Activated naive CD8-positive, alpha-beta T cell treated with anti-CD3 and anti-CD28 coated beads, Interleukin-2, amount 10 ng/mL, durations not matched to agents 7 days and 5 days (primary cell): ENCODE measurements at places on chromosomes 6 and 20.

- no peak overlapping the region for H3K4me3 ChIP-seq
- peak; percentile 8 for DNase-seq
- H3K27ac ChIP-seq = no peak overlapping the region
- peaks cover 24% of the 10 kb centered on the region for H3K36me3 ChIP-seq
These were observed 10.2 kb downstream of the SPAG4 start for GRCh38 chr20:35625584-35626385.

DNA sequence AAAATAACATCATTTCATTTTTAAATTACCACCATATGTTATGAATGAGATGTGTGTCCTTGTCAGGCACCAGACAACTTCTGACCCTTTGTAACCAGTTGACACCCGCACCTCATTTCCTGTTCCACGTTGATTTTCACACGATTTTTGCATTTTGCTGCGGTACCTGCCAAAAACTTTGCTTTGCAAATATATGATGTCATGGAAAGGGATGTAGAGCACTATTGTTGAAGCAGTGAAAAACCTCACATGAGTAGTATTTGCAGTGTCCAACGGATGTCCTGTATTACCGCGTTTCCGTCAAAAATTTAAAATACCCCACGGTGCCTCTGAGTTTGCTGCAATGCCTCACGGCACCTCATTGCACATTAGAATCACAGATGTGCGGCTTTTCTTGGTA is 115.6 kb downstream of the MTHFD1L start:
- no peaks in the 10 kb centered on the region for H3K4me1 ChIP-seq
- peaks cover 9% of the 10 kb centered on the region for H3K36me3 ChIP-seq
- H3K4me3 ChIP-seq = no peak overlapping the region
- DNase-seq = no peak
- no peak overlapping the region for H3K27ac ChIP-seq

GRCh38 chr6:24960991-24961475 is 25.3 kb upstream of the RIPOR2 start:
- H3K4me3 ChIP-seq = peak overlapping the region; percentile 13
- peak overlapping the region; percentile 21 for H3K27ac ChIP-seq
- no peak for DNase-seq

GRCh38 chr6:136370988-136371728 is 81.5 kb upstream of the BCLAF1 start:
- H3K4me1 ChIP-seq = peaks cover 1% of the 10 kb centered on the region
- H3K4me3 ChIP-seq = no peak overlapping the region
- H3K27me3 ChIP-seq = peaks cover 11% of the 10 kb centered on the region
- no peak overlapping the region for H3K27ac ChIP-seq
- H3K36me3 ChIP-seq = no peaks in the 10 kb centered on the region

DNA sequence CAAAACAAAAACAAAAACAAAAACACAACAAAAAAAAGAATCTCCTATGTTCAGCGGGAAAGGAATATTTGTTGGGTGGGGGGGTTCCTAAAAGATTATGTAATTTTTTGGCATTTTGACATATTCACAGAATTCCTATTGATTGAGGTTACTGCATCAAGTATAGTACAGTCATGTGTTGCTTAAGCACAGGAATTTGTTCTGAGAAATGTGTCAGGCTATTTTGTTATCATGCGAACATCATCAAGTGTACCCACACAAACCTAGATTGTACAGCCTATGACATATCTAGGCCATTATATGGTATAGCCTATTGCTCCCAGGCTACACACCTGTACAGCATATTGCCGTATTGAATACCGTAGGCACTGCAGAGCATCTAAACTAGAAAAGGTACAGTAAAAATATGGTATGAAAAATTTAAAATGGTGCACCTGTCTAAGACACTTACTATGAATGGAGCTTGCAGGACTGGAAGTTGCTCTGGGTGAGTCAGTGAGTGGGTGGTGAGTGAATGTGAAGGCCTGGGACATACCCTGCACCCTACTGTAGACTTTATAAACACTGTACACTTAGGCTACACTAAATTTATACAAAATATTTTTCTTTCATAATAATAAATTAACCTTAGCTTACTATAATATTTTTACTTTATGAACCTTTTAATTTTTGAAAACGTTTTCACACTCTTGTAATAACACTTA is 110.6 kb downstream of the CDKAL1 start:
- peaks cover 4% of the 10 kb centered on the region for H3K4me1 ChIP-seq
- no peak for DNase-seq
- H3K4me3 ChIP-seq = no peak overlapping the region
- H3K36me3 ChIP-seq = peaks cover 24% of the 10 kb centered on the region

GRCh38 chr6:127120023-127120786 is 1.7 kb downstream of the RSPO3 start:
- H3K4me3 ChIP-seq = peak overlapping the region; percentile 60
- no peak overlapping the region for H3K27ac ChIP-seq
- DNase-seq = peak; percentile 35
- H3K27me3 ChIP-seq = peaks cover 88% of the 10 kb centered on the region

- H3K4me3 ChIP-seq = no peak overlapping the region
- DNase-seq = no peak
- no peaks in the 10 kb centered on the region for H3K27me3 ChIP-seq
- no peak overlapping the region for H3K27ac ChIP-seq
- no peaks in the 10 kb centered on the region for H3K36me3 ChIP-seq
These were observed 113.3 kb downstream of the ZFP64 start for GRCh38 chr20:52078289-52078688.

- H3K4me3 ChIP-seq = no peak overlapping the region
- no peak for DNase-seq
- no peaks in the 10 kb centered on the region for H3K36me3 ChIP-seq
- H3K4me1 ChIP-seq = peaks cover 14% of the 10 kb centered on the region
These were observed 83.5 kb downstream of the TNFAIP3 start for GRCh38 chr6:137950581-137950980.

- H3K4me3 ChIP-seq = no peak overlapping the region
- H3K36me3 ChIP-seq = peaks cover 12% of the 10 kb centered on the region
- H3K27me3 ChIP-seq = no peaks in the 10 kb centered on the region
These were observed 44.6 kb downstream of the CDYL start for GRCh38 chr6:4820704-4821276.

DNA sequence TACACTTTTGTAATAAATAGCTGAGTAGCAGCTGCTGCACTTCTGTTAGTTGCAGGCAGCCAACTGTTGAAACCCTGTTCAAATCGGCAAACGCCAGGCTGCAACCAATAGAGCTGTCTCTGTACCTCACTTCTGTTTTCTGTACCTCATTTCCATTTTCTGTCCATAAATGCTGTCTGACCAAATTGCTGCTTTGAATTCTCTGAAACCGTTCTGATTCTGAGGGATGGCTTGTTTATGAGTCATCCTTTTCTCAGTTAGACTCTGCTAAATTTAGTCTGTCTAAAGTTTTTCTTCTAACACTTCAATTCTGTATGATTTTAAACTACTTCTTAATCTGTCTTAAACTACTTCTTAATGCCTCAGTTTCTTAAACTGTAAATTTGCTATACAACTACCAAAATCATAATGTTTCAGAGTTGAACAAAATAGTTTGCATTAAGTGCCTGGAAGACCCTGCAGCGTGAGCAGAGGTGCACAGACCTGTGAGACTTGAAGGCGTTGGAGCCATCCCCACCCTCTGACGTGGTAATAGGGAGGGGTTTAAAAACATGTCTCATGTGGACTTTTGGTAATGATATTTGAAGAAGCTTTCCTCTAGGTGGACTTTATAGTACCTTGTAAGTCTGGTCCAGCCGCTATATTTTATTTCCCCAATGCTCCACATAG is 9.6 kb downstream of the BTNL2 start:
- no peak overlapping the region for H3K4me3 ChIP-seq
- DNase-seq = no peak
- peaks cover 15% of the 10 kb centered on the region for H3K27me3 ChIP-seq

DNA sequence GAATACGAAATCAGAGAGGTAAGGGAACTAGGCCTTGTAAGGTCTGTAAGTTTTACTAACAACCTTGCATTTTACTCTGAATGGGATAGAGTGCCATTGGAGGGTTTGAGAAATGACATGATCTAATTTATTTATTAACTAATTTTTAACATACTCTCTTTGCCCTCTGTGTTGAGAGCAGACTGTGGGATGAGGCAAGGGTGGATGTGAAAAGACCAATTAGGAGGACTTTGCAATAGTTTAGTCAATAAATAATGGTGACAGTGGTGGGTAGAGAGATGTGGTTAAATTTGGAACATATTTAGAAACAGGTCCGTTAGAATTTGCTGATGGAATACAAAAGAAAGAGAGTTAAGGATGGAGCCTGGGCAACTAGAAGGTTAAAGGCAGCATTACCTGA is 60.0 kb downstream of the MKKS start:
- no peak overlapping the region for H3K27ac ChIP-seq
- DNase-seq = no peak
- H3K4me3 ChIP-seq = no peak overlapping the region
- H3K27me3 ChIP-seq = peaks cover 14% of the 10 kb centered on the region

DNA sequence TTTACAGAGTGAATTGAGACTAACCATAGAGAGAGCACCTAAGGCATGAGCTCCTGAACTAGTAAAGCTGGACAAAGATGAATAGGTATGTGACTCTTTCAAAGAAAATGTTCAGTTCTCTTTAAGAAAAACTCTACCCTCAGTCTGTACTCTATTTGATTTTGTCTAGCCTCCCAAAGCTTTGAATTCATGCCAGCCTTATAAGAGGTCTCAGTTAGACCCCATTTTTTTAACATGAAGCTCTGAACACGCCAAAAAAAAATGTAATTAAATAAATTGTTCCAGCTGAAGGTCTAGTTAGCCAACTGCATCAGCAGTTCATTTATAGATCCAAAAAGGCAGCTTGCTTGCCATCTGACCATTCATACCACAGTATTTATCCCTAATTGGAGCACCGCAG is 71.6 kb downstream of the COL9A1 start:
- H3K36me3 ChIP-seq = no peaks in the 10 kb centered on the region
- H3K4me3 ChIP-seq = no peak overlapping the region
- H3K4me1 ChIP-seq = no peaks in the 10 kb centered on the region
- H3K27ac ChIP-seq = no peak overlapping the region
- no peak for DNase-seq

DNA sequence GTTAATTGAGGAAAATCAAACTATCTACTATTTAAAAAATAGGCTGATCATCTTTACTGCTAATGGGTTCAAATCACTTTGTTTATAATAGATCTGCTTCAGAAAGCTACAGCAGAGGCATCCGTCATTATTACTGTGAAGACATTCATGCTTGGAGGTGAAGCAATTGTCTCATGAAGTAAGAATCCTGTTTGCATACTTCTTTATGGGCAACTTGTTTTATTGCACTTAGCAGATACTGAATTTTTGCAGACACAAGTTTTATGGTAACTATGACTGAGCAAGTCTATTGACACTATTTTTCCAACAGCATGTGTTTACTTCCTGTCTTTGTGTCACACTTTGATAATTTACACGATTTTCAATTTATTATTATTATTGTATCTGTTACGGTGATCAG is 573.9 kb downstream of the RFPL4B start:
- no peaks in the 10 kb centered on the region for H3K4me1 ChIP-seq
- no peak for DNase-seq

- no peak overlapping the region for H3K4me3 ChIP-seq
- H3K27ac ChIP-seq = no peak overlapping the region
- peak; percentile 78 for DNase-seq
- no peaks in the 10 kb centered on the region for H3K36me3 ChIP-seq
These were observed 197.4 kb upstream of the KCNG1 start for GRCh38 chr20:51220293-51220706.

- H3K27me3 ChIP-seq = no peaks in the 10 kb centered on the region
- H3K4me3 ChIP-seq = no peak overlapping the region
- DNase-seq = no peak
- H3K36me3 ChIP-seq = peaks cover 2% of the 10 kb centered on the region
- H3K4me1 ChIP-seq = no peaks in the 10 kb centered on the region
- H3K27ac ChIP-seq = no peak overlapping the region
These were observed 166.7 kb downstream of the PRKN start for GRCh38 chr6:162560891-162561290.

DNA sequence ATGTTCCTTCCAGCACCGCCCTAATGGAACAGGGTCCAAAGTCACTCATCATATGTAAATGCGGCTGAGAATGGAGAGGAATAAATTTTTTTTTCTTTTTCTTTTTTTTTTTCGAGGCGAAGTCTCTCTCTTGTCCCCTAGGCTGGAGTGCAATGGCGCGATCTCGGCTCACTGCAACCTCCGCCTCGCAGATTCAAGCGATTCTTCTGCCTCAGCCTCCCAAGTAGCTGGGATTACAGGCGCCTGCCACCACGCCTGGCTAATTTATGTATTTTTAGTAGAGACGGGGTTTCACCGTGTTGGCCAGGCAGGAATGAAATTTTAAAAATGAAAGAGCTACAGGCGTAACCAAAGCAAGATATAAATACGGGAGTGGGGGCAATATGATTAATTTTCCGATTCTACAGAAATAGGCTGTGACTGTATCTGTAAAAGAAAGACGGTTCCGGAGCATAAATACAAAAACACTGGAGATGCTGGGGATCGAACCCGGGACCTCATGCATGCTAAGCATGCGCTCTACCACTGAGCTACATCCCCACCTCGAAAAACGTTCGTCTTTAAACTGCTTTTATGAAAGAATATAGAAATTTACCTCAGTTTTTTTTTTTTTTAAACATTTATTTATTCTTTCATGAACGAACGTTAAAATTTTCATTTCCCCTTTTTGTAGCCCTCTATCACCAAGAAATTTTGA is 132.2 kb downstream of the GPX5 start:
- H3K4me1 ChIP-seq = peaks cover 20% of the 10 kb centered on the region
- peak overlapping the region; percentile 80 for H3K4me3 ChIP-seq
- H3K27me3 ChIP-seq = peaks cover 65% of the 10 kb centered on the region
- peak overlapping the region; percentile 55 for H3K27ac ChIP-seq
- no peak for DNase-seq

DNA sequence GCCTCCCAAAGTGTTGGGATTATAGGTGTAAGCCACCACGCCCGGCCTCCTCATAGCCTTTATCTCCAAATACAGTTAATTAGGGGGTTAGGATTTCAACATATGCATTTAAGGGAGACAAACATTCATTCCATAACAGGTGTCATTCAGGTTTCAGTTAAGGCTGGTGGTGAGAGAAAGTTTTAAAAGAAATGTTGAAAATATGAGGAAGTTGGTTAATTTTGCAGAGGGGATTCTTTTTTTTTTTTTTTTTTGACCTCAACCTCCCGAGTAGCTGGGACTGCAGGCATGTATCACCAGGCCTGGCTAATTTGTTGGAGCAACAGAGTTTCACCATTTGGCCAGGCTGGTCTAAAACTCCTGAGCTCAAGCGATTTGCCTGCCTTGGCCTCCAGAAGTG is 12.5 kb upstream of the EBF4 start:
- H3K4me3 ChIP-seq = no peak overlapping the region
- no peak overlapping the region for H3K27ac ChIP-seq
- peaks cover 32% of the 10 kb centered on the region for H3K27me3 ChIP-seq
- H3K4me1 ChIP-seq = peaks cover 6% of the 10 kb centered on the region
- H3K36me3 ChIP-seq = no peaks in the 10 kb centered on the region

- peak overlapping the region; percentile 65 for H3K27ac ChIP-seq
- H3K36me3 ChIP-seq = peaks cover 13% of the 10 kb centered on the region
These were observed 112.5 kb downstream of the WDR27 start for GRCh38 chr6:169589293-169589692.
